ENCODE measurements at places on chromosomes 16 and 17.
A peak's percentile ranks its signal among the peaks of the same experiment; 100 is the strongest.

- peak; percentile 63 for DNase-seq
Measured at GRCh38 chr17:39123627-39124026, 27.8 kb downstream of the PLXDC1 start.

DNA sequence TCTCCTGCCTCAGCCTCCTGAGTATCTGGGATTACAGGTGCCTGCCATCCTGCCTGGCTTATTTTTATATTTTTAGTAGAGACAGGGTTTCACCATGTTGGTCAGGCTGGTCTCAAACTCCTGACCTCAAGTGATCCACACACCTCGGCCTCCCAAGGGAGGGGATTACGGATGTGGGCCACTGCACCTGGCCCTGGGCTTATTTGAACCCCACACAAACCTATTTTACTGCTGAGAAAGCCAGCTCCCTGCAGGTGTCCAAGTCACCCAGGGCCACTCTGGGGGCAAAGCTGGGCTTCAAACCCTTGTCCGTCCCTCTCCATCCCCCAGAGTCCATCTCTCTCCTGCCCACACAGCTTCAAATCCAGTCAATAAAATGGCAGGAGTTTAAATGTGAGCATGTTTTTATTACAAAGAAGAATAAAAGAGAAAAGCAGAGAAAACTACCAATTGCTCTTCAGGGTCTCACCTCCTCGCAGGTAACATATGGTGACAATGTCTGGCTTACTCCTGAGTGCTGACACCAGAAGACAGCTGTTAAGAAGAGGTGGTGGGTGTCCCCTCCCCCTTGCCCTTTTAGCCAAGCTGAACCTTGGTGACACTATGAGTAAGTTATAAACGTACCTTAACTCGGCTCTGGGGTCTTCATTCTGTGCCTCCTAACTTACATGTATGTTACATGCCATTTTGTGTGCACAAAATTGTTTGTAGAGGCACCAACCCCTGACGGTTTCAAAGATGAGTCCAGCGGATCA, 45.4 kb downstream of the LAT start:
- DNase-seq = no peak

- DNase-seq = peak; percentile 16
Measured at GRCh38 chr17:63150490-63150889, 184.5 kb downstream of the TANC2 start.

- DNase-seq = no peak
Measured at GRCh38 chr16:17343028-17343427, 127.7 kb downstream of the XYLT1 start.

DNA sequence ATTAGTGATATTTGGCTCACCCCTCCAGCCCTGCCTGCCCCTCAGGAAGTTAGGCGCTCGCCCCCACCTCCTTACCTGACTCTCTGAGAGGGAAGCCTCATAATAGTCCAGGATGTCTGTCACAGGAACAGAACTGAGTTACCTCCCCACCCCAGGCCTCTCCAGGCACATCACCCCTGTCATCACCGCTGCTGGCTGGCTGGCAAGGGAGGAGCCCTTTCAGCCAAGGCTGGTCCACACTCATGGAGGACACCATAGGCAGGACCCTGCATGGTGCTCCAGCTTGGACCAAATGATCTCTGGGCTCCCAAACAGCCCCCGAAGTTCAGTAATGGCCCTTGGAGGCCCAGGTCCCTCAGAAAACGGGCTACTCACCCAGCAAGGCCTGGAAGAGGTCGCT, 1.5 kb downstream of the DLG4 start:
- no peak for DNase-seq

DNA sequence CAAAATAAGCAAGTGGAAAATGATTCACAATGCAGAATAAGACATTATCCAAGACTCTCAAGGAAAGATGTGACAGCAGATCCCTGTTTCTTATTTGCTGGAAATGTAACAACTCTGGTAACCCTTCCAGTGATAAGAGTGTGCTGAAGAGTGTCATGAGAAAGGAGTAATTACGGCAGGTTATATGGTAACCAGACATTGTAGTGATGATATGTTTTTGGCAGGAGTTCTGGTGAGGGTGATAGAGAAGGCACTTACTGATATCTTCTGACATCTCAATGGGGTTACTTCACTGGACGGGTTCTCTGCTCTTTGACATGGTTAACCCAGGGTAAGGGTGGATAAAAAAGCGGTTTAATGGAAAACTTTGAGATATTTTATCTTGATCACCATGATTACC, 1270.9 kb downstream of the CDH11 start:
- DNase-seq = no peak

GRCh38 chr17:60629120-60629519, 29.1 kb downstream of the PPM1D start:
- DNase-seq = no peak

GRCh38 chr17:75535119-75535537, 9.6 kb downstream of the LLGL2 start:
- DNase-seq = no peak

DNA sequence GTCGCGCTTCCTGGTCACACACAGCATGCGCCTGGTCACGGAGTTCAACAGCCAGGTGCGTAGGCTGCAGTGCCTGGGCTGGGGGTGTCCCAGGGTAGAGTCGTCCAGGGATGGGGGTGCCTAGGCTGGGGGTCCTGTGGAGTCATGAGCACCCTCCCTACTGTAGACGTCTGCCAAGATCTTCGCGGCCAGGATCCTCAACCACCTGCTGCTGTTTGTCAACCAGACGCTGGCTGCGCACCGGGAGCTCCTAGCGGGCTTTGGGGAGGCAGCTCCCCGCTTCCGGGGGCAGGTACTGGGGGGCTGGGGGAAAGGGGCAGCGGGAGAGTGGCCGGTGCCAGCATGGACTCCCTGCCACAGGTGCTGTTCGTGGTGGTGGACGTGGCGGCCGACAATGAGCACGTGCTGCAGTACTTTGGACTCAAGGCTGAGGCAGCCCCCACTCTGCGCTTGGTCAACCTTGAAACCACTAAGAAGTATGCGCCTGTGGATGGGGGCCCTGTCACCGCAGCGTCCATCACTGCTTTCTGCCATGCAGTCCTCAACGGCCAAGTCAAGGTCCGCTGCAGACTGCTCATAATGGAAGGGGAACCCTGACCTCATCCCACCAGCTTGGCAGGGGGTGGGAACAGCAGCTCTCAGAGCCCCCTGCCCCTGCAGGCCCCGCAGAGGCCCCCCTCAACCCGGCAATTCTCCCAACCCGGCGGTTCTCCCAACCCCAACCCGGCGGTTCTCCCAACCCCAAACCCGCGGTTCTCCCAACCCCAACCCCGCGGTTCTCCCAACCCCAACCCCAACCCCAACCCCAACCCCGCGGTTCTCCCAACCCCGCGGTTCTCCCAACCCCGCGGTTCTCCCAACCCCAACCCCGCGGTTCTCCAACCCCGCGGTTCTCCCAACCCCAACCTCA, 2.4 kb downstream of the PDIA2 start:
- DNase-seq = no peak

DNA sequence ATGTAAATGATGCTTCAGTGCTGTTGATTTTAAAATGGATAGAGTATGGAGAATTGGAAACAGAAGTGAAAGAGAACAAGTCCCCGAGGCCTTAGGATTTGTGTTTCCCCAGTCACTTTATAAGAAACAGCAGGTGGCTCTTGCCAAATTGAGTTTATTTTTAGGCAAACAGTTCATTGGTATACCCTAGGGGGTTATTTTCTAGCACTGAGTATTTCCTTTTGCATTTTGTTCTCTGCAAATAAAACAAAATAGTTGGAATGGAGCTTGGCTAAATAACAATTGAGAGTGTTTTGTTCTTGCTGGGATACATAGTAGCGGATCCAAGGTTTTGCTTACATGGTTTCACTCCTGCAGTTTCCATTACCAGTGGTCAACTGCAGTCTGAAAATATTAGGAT, 591.1 kb upstream of the C16orf82 start:
- peak; percentile 75 for DNase-seq

- DNase-seq = peak; percentile 32
Measured at GRCh38 chr17:55601874-55602364, 90.7 kb upstream of the SMIM36 start.

DNA sequence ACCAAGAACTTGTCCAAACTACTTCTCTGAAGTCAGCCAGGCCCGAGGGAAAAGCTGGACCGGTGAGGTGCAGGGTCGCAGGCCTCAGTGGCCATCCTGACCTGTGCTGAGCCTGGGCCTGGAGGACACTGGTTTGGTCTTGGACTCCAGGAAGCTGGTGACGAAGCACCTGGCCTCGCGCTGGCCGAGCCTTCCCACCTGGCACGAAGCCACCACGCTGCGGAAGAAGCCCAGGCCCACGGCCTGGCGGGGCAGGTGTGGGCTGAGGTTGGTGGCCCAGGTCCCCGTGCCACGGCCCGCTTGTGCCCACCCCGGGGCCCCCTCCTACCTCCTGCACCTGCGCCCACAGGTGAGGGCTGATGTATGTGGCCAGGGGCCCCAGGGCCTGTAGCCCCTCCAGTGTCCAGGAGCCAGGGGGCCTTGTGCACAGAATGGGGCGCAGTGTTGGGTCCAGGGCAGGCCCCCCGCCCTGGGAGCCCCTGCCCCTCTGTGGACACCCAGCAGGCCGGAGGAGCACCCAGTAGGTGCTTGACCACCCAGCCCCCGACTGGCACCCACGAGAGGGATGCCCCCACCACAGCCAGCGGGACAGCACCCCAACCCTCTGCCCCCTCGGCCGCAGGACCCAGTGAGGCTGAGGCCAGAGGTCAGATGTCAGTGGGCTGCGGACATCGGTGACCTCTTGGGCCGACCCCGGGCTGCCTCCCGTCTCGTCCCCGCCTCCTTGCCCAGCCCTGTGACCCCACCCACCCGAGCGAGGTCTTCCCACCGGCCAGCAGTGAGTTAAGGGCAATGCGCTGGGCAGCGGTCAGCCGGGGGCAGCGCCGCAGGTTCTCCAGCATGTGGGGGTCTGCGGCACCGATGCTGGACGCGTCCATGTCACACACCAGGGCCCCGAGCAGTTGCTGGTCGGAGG, 13.8 kb downstream of the MSLN start:
- DNase-seq = no peak

GRCh38 chr17:60160829-60161501, 11.2 kb downstream of the CA4 start:
- peak; percentile 49 for DNase-seq

GRCh38 chr16:2782583-2783351, 4.6 kb downstream of the PRSS33 start:
- DNase-seq = no peak

GRCh38 chr17:6775871-6776405, at the start of gene FBXO39:
FBXO39 (plus strand) TSS chr17:6776215; CDS start chr17:6779869, 3,654 bp downstream.
- DNase-seq = no peak

GRCh38 chr17:80631142-80632045, 86.8 kb downstream of the RPTOR start:
- DNase-seq = no peak

DNA sequence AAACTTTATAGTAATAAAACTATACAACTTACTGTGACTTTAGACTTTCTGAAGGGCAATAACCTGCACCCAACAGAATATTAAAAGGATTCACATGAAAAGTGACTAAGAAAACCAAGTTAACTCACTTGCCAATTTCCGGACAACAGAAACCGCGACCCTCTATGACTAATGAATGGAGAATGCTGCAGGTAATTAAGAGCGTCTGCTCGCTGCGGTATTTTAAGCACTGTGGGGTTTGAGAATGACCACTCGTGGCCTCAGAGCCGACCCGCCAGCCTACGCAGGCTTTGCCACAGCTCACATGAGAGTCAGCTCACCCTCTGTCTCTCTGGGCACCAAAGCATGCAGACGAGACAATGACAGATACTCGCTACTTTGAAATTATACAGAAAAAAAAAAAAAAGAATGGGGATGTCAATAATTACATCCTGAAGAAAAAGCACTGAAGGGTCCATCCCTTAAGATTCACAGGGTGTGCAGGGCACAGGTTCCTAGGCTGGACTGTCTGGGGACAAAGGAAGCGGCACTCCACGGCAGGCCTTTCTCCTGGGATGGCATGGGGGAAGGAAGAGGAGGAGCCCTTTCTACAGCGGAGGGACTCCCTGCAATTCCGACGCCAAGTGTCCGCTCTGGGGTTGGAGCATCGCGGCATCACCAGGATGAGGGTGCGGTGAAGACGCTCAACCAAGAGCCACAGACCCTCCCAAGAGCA, 35.0 kb downstream of the ZCCHC14 start:
- DNase-seq = no peak

DNA sequence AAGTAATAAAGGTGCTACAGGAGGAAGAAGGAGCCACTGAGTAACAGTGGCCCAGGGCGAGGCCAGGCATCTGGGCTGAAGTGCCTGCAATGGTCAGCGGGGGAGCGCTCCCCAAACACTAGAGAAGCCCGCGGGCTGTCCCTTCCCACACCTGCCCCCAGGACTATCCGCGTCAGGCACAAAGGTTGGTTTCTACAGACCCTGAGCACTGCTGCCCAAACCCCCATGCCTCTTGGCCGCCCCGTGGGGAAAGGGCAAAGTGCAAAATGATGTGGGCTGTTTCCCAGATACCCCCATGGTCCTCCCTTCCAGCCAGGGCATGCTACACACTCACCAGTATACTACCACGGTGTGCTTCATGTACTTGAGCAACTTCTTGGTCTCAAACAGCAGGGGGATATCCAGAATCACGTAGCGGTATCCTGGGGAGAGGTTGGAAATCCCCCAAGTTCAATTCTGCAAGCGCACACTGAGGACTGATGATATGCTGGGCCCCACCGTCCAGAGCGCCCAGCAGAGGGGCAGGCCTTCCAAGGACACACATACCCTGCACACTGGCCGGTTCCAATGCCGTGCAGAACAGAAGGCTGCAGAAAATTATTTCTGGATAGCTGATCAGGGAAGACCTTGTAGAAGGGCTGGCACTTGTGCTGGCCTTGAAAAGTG, 21.5 kb downstream of the DCAKD start:
- DNase-seq = no peak

DNA sequence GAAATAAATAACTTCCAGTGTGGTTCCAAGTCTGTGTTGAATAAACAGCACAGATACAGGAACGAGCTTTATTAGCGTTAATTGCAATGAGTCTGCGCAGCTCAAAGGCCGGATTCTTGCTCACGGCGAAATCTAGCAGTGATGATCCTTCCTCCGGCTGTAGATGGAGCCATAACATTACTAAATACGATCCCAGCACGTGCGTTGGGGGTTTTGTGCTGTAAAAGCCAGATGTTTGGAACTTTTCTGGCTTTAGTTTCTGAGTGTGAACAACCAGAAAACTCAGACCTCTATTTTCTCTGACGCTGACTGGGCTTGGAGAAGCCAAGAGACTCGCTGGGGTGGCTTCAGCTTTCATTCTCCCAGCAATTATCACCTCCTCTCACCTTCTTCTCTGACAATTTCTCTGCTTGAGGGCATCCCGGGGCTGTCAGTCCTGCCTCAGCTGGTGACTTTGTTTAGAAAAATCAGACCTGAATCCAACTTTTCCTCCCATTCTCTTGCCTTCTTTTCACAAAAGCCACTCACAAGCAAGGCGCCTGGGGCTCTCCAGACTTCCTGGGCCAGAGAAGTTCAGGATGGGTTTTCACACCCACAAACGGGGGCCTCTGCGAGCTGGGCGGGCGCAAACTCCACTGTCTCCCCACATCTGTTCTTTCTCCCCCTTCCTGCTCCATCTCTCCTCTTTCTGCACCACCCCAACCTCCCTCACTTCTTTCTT, 47.1 kb upstream of the AKTIP start:
- DNase-seq = peak; percentile 89

Measured in NCI-H69 (cell line).